Activated T-cell treated with anti-CD3 and anti-CD28 coated beads for 24 hours (primary cell): ENCODE measurements at places on chromosomes 1 and 21.

GRCh38 chr1:171501305-171502024, 16.1 kb downstream of the PRRC2C start:
- no peak for DNase-seq

DNA sequence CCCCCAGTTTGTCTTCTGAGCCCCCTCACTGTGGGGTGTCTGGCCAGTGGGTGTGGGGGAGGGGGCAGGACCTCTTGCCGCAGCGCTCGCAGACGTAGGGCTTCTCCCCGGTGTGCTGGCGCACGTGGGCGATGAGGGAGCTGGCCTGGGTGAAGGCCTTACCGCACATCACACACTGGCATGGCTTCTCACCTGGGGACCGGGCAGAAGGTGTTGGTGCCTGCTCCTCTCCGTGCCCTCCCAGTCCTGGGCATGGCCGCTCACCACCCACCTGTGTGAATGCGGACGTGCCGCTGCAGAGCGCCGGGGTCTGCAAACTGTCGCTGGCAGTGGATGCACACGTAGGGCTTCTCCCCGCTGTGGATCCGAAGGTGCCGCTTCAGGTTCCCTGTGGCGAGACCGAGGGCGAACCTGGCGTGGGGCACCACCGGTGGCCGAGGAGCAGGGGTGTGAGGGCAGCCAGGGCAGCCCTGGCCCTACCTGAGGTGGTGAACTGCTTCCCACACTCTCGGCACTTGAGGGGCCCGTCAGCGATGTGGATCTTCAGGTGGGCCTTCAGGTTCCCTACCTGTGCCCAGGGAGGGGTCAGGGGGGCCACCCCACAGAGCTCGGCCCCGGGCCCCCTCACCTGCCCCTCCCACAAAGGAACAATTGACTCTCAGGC, 32.4 kb downstream of the ZBTB17 start:
- no peak for DNase-seq

- DNase-seq, result no peak
These were observed 9.9 kb downstream of the F5 start for GRCh38 chr1:169576241-169576934.

DNA sequence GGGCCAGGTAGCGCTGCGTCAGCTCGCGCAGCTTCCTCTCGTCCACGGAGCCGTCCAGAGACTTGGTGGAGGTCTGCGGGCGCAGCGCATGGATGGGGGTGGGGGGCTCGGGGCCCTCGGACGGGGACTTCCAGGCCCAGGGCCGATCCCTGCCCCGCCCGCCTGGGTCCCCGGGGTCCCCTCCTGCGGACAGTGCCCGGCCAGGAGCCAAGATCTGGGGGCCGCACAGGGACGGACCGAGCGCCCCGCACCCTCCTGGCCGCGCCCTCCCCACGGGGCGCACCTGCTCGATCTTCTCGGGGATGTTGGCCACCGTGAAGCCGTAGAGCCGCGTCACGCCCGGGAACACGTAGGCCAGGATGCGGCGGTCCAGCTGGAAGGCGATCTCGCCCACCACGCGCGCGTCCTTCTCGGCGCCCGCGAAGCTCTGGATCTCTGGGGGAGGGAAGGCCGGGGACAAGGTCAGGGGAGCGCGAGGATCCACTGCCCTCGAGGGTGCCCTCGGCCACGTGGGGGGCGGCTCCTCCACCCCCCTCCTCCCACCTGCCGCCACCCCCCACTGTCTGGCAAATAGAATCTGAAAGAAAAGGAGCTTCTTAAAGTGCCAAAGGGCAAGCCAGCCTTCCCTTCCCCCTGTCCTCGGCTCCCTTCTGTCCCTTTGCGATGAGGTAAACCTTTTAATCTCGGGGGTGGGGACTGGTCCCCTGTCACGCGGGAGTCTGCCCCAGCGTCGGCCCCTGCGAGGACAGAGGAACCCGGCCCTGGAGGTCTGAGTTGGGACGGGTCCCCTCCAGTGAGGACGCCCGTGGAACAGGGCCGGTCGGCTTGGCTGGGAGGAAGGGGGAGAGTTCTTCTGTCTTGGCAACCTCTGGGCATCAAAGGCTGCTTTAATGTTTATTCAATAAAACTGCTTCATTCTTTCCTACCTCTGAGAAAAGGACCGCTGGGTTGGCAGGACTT, 6.5 kb upstream of the FTCD start:
- no peak for DNase-seq

DNA sequence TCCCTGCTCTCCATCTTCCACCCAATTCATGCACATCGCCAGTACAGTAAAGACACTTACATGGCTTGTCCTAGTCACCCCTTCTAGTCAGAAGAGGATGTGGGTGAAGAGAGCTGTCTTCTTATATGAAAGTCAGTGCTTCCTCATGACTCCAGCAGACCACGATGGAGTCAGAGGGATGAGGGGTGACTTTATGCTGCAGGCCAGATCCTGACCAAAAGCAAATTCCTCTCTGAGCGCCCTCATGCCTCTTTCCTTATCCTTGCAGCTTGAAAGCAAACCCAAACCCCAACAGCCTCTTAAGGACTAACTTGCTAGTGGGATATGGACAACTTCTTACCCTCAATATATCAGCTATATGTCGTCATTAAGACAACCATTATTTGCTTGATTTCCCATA, 348.2 kb upstream of the DUSP10 start:
- DNase-seq, result no peak

GRCh38 chr1:36034692-36035091, 49.2 kb upstream of the TEKT2 start:
- no peak for DNase-seq

DNA sequence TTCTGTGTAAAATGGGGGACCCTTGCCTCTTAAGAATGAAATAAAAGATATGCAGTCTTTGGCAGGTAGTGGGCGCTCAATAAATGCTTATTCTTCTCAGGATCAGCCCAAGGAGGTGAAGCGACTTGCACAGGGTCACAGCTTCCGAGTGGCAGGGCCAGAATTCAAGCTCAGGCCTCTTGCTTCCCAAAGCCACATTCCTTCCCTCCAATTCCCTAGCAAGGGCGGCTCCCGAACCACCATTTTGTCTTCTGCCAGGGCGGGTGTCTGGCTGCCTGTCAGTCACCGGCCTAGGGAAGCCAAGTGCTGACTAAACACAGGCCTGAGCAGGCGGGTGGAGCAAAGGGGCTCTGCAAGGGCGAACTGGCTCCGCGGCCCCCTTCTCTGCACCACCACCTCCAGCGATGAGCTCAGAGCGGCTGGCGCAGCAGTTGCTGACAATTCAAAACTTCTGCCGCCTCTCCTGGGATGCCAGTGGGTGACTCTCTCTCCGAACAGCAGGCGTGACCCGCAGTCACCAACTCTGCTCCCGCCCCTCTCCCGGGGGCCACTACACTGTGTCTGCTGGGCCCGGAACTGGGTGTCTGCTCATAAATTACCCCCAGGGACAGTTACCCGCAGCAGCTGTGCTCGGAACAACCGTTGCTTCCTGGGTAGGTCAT, 10.8 kb downstream of the GPR3 start:
- DNase-seq, result peak; percentile 18

- no peak for DNase-seq
These were observed 323.1 kb upstream of the RUNX1 start for GRCh38 chr21:35372201-35372600.

GRCh38 chr21:38843806-38844503, 38.2 kb downstream of the ETS2 start:
- no peak for DNase-seq

- no peak for DNase-seq
These were observed 374.6 kb upstream of the ESRRG start for GRCh38 chr1:217097819-217098218.

GRCh38 chr1:110508028-110508940, 10.7 kb downstream of the KCNA10 start:
- no peak for DNase-seq

DNA sequence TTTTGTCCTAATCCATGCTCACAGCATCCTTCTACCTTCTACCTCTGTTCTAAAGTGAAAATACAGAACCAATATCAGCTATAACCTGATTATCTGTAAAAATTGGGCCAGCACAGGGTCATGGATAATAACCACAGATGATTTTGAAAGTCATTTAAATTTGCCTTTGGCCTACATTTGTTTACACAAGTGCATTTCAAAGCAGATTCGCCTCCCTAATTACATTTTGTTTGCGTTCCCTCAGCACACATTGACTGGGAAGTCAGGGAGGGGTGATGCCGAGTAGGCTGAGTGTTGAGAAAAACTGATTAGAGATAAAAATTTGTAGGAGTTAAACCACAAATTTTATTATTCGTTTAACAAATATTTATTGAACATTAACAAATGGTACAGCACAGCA, 19.2 kb upstream of the RGS8 start:
- no peak for DNase-seq

GRCh38 chr1:10686404-10687040, 109.9 kb downstream of the CASZ1 start:
- no peak for DNase-seq

DNA sequence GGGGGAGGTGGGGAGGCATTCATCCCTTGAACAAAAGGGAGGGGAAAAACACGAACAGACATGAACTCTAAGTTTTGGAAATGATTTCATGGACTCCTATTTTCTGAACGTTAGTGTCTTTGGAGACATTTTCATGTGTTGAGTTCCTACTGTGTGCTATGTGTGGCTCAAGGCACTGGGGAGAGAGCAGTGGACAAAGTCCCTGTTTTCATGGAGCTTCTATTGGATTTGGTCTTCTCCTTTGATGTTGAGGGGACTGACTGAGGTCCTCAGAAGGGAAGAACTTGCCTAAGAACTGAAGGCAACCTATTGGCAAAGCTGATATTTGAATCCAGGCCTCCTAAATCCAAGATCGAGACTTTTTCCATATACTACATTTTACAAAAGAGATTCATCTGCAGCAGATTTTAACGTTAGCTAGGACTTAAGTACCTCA, 30.4 kb downstream of the JUN start:
- no peak for DNase-seq

DNA sequence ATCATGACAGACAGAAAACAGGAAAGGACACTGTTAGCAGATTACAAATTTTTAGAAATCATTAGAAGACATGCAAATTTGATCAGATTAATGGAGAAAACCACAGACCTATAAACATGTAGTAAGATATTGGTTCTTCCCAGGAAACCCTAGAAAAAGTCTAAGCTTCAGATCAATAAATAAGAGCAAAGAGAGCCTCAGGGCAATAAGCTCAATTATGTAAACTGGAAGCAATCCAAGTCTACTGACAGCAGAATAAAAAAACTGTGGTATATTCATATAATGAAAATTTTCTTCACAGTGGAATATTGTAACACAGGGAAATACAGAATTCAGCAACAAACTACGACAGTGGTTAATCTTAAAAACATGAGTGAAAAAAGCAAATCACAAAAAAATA, 36.3 kb downstream of the NRDC start:
- no peak for DNase-seq

DNA sequence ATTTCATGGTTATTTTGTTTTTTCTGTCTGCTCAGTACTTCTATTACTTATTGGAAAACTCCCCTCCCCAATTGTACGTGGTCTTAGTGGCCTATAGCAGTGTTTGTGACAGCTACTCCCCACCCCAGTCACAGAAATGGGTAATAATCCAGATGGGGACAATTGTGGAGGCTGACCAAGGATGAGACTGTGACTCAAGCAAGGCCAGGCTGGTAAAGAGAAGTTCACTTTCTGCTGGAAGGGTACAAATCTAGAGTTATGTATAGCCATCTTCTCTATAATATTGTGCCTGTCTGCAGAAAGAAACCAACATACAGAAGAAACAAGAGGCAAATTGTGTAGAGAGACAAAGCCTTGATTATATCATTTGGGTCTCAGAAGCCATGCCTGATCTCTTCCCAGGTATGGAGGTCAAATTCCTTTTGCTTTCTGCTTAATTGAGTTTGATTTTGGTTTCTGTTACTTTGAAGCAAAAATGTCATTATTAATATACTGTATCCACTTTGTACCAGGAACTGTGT, 270.4 kb downstream of the HLX start:
- no peak for DNase-seq

GRCh38 chr1:241800640-241801039, 47.4 kb upstream of the EXO1 start:
- DNase-seq, result no peak

- no peak for DNase-seq
These were observed 50.7 kb downstream of the JAK1 start for GRCh38 chr1:64915381-64916274.

GRCh38 chr1:205518661-205519540, 14.4 kb downstream of the CDK18 start:
- no peak for DNase-seq

- no peak for DNase-seq
These were observed 134.6 kb downstream of the TSEN15 start for GRCh38 chr1:184186167-184186566.

- DNase-seq, result no peak
These were observed 41.8 kb downstream of the CRYAA start for GRCh38 chr21:43210454-43211071.

- DNase-seq, result no peak
These were observed 18.4 kb downstream of the SYT2 start for GRCh38 chr1:202691816-202692215.

GRCh38 chr21:38744861-38745260, 60.9 kb upstream of the ETS2 start:
- DNase-seq, result no peak

GRCh38 chr1:113786069-113786468, 26.2 kb downstream of the RSBN1 start:
- DNase-seq, result no peak

DNA sequence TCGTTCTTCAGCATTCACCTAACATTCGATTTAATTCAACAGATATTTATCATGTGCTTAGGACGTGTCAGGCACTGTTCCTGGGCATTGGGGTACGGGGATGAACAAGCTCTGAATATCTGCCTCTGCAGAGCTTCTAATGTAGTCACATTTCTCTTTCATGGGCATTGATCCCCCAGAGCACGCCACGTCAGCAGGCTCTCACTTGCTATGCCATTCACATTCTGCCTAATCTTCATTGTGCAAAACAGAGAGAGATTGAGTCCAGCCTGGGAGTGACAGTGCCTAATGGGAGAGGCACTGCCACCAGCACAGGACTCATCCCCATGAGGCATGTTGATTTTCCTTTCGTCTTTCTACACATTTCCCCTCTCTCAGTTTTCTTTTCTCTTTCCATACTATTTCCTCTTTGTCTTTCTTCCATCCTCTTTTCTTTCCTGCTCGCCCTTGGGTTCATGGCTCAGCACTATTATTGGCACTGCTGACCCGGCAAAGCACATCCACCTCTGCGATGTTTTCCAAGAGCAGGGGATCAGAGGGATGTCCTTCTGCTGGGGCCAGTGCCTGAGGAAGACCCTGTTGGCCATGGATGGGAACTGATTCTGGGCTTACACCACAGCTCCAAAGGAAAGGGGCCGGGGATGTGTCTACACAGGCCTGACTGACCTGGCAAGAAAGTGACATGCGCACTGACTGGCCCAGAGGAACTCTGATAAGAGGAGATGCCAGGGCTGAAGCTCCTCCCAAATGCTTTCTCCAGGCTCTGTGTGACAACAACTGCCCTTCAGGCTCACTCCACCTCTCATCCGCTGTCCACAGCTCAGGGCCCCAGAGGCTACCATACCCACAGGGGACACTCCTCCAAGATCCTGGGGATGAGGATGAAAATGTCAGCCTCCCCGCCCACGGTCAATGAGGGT, 195.9 kb downstream of the TOMM20 start:
- no peak for DNase-seq

DNA sequence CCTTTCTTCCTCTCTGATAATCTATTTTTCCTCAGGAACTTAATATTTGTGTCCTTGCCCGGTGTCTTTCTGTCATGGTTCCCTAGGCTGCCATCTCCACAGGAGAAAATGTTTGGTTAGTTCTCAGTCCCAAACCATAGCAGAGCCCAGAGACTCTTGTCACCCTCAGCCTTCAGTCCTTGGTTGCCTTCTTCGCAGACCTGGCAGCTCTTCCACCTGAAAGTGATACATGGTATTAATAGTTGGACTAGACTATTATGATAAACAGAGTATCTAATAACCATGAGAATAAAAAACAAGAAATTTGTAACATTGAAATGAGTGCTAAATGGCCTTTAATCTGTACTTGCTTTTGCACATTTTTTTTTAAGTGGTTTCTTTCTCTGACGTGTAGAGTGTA, 26.5 kb downstream of the PTBP2 start:
- no peak for DNase-seq
